ENCODE measurements at places on chromosomes 16 and 17.

DNA sequence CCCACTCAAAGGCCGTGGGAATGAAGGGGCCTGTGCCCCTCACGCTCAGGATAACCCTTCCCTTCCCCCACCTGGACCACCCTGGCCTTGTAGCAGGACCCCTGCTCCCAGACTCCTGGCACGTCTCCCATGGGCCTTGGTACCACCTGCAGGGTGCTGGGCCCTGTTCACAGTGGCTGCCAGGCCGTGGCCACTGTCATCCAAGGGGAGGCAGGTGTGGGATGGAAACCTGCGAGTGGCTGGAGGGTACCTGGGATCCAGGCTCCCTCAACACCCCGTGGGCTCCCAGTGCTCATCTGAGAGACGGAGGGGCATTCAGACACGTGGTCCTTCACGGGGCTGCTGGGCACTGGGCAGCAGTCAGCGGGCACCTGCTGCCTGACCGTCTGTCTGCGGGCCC is 75.6 kb upstream of the CIBAR2 start:
- DNase-seq: no peak

DNA sequence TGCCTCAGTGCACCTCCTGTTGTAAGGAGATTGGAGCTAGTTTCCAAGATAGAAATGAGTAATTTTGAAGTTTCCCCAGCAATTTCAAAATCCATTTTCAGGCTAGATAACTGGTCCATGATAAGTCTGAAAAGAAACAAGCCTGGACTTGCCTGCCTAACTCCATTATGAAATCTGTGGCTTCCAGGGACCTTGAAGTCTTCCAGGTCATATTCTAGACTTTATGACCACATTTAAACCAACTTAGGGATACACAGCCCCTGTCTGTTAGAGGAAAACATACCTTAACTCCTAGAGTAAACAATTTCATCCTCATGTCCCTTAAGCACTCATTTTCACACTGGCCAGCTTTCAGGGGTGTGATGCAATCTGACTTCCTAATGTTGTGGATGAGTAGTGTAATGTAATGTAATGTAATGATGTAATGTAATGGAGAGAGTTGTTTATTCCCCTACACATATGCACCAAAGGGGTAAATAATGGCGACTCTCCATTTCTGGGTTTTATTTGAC is 96.7 kb upstream of the FAM20A start:
- no peak for DNase-seq

- DNase-seq: no peak
Measured at GRCh38 chr17:4206962-4207361, 56.8 kb downstream of the ANKFY1 start.

GRCh38 chr17:29295420-29295819 is 1.5 kb upstream of the NUFIP2 start:
- DNase-seq: no peak

DNA sequence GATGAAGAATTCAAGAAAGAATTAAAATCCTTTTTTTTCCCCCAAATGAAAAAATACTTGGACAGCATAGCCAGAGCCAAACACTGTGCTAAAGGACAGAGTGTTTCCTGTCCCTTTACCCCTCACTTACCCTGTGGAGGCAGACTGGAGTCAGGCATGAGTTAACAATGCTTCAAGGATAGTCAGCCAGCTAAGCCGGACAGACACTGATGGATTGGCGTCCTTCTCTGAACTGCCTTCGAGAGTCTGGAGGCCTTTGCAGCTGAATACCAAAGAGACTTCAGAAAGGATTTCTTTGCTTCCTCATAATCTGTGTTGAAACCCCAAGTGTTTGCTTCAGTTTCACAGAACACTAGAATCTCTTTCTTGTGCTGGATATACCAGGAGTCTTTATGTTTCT is 4.6 kb downstream of the METTL9 start:
- DNase-seq: no peak

DNA sequence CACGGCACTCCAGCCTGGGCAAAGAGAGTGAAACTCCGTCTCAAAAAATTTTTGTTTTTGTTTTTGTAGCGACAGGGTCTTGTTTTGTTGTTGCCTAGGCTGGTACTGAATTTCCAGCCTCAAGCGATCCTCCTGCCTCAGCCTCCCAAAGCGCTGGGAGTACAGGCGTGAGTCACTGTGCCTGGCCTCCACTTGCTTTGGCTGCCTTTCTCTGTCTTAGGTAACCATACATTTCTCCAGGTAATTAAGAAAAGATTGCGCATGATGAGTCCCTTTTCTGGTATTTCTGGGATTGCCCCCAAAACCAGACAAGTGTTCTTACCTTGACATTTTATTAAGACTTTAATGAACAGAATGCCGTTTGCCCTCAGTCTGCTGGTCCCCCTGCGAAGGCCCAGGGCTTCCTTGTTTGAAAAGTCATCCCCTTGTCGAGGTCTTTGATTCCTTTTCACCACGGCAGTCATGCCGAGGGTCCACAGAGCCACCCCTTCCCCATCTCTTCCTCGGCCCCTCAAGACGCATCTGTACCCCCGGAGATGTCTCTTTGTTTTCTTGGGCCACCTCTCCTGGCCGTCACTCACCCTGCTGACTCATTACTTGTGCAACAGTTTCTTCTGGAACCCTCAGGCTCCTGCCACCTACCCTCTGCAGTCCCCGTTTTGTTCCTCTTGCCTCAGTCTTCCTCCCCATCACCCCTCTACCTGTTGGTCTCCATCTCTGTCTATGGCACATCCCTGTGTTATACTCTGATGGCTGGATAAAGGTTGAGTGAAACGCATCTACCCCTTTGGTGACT is 151.0 kb downstream of the SEC14L1 start:
- DNase-seq: no peak

DNA sequence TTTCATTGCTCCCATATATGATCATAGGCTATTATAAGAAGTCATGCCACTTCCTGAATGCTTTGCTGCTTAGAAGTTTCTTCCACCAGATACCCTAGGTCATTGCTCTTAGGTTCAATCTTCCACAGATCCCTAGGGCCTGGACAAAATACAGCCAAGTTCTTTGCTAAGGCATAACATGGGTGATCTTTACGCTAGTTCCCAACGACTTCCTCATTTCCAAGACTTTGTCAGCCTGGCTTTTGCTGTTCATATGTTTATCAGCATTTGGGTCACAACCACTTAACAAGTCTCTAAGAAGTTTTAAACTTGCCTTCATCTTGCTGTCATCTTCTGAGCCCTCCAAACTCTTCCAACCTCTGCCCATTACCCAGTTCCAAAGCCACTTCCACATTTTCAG is 20.1 kb upstream of the DLX3 start:
- no peak for DNase-seq

GRCh38 chr16:11957591-11958395 is 7.2 kb upstream of the TNFRSF17 start:
- DNase-seq: no peak

DNA sequence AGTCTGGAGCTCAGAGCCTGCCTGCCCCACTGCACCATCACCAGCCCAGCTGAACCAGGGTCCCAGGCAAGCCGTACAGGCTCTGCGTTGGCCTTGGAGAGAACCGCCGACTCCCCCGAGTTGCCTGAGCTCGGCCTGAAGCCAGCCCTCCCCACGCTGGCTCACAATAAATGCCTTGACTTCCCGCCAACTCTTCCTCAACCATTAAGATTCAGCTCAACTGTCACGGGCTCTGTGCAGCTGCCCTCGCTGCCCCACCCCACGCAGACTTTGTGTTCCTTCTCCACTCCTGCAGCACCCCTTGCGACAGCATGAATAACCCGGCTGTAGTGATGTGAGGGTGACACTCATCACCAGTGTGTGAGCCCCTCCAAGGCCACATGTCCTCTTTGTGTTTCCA is 4.8 kb upstream of the QPRT start:
- DNase-seq: no peak

DNA sequence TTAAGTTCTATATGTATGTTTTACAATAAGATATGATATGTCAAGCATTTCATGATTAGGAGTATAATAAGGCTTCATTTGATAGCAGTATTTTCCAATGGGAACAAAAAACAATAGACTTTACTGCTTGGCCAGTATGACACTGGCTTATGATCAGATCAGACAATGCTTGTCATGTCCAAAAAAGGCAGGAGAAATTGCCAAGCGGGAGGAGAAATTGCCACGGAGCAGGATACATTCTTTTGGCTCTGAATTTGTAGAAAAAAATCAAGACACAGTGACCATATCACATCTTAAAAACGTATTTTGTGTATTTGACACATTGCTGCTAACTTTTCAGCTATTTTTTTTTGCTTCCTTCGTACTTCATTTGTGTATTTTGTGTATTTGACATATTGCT is 404.1 kb downstream of the CNTNAP4 start:
- no peak for DNase-seq

GRCh38 chr17:21012736-21013135 is 30.1 kb downstream of the USP22 start:
- no peak for DNase-seq

DNA sequence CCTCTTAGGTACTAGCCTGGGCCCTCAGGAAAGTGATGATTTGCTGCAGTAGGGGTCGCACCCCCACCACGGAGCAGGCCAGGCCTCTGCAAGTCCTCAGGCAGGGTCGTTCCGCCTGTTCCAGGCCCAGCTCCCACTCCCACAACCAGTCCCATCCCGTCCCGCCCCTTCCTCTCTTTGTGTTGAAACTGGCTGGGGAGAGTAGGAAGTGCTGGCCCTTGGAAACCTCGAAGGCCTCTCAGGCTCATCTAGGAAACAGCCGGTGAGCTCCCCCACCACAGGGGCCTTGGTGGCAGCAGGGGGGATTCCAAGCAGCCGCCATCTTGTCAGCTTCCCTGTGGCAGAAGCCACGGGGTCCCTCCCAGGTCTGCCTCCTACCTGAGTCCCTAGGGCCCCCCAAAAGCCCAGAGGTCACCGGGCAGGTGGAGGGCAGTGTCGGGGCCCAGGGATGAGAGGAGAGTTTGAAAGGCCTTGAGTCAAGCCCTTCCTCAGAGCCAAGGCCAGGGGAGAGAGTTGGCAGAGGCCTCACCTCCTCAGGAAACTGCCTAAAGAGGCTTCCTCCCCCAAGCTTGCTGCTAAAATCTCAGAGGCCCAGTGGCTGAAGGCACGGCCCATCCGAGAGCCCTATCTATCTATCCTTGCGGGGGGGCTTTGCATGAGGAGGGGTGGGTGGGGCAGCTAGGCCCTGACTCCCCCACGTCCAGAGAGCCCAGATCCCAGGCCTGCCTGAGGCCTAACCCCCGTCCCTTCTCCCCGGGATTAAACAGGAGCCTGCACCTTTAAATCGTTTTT is 22.2 kb downstream of the MMP15 start:
- DNase-seq: no peak

GRCh38 chr16:8887952-8888560 is 5.9 kb downstream of the LITAFD start:
- no peak for DNase-seq

GRCh38 chr17:47717979-47718621 is 14.9 kb upstream of the TBX21 start:
- DNase-seq: no peak

GRCh38 chr16:5465714-5466113 is 368.1 kb upstream of the EEF2KMT start:
- no peak for DNase-seq

DNA sequence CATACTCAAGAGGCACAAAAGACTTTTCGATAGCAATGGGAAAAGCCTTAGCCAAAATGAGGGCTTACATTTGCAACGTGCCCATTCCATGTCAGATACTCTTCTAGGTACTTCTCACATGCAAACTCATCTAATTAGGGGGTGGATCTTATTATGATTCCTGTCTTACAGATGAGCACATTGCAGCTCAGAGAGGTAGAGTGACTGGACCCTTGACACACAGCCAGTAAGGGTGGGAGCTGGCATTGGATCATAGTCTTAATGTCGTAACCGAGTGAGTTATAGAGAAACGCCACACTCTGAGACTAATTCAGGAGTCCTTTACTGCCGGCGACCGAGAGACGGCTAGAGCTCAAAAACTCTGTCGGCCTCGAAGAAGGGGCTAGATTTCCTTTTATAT is 78.8 kb upstream of the GRIN2A start:
- no peak for DNase-seq

DNA sequence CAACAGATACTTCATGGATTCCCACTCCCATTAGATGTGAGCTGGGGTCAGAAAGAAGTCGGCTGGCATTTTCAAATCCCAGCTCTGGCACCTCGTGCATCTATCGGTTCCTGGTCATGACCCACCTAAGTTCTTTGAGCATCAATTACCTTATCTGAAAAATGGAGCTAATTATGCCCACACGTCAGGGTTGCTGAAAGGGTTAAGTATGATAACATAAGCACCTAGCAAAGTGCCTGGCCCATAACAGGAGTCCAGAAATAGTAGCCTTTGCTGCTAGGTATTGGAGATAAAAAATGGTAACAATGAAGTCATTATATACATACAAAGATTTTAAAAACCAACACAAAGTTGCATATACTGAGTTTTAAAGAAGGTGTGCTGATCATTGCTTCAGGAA is 14.1 kb upstream of the GNA13 start:
- DNase-seq: no peak

- no peak for DNase-seq
Measured at GRCh38 chr16:68022278-68022727, 729 bp downstream of the DDX28 start.

- DNase-seq: no peak
Measured at GRCh38 chr17:69286257-69286656, 40.7 kb downstream of the ABCA5 start.

DNA sequence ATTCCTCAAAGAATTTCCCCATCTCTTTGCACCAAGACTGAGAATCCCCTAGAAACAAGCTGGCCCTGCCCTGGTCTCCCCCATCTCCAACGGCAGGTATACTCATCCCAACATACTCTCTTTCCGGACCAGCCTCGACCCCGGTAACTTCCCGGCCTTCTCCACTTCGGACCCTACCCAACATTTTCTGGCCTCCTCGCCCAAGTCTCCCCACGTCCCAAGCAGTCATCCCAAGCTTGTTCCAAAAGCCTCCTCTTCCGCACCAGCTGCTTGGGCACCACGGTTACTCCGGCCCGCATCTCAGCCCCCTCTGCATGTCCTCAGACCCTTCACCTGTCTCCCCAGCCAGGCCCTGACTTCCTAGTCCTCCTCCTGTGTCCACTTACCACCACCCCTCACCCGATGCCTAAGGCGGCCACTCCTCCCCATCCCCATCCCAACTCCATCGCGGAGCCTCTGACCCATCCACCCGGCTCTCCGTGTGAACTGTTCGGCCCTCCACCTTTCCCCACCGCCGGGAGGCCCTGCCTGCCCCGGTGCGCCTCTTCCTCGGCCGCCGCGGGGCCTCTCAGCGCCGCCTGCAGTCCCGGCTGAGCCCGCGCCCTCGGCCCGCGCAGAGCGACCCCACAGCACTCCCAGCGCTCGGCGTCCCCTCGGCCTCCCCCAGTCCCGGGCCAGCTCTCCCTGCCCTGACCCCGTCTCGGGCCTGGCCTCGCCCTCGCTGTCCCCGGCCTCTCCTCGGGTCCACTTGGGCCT is 994 bp downstream of the PITPNA start:
- no peak for DNase-seq

GRCh38 chr16:84677849-84678248 is 22.0 kb upstream of the USP10 start:
- DNase-seq: no peak

Data from esophagus squamous epithelium (tissue), 5 donors.